ENCODE measurements at places on chromosomes 11 and 22.

DNA sequence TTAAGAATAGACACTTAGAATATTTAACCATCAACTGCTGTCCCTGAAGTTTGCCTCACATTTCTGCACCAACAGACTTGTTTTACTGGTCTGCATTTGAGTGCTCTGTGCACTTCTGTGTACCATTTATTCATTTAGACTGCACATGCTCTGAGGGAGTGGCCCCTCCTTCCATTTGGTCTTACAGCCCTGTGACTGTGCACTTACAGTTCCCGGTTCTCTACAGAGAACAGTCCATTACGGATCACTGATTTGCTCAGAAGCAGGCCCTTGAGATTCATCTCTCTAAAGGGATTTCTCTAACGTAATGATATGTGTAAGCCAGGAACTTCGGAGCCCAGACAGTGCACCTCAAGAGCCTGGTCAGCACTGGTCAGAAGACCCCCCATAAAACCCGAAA lies 247.3 kb upstream of the BLID start:
- no peak for DNase-seq

- no peak for DNase-seq
Measured at GRCh38 chr22:47705350-47705749, 942.9 kb downstream of the TBC1D22A start.

- no peak for DNase-seq
Measured at GRCh38 chr11:77053217-77054015, 13.4 kb upstream of the CAPN5 start.

GRCh38 chr11:8190431-8190830 lies 21.6 kb upstream of the RIC3 start:
- DNase-seq: no peak

GRCh38 chr11:57476757-57477506 lies 16.6 kb downstream of the RTN4RL2 start:
- DNase-seq: no peak

- DNase-seq: peak; percentile 16
Measured at GRCh38 chr11:67572747-67573419, 10.7 kb upstream of the GSTP1 start.

GRCh38 chr11:108221911-108222573 lies 396 bp downstream of the NPAT start:
- DNase-seq: peak; percentile 32

DNA sequence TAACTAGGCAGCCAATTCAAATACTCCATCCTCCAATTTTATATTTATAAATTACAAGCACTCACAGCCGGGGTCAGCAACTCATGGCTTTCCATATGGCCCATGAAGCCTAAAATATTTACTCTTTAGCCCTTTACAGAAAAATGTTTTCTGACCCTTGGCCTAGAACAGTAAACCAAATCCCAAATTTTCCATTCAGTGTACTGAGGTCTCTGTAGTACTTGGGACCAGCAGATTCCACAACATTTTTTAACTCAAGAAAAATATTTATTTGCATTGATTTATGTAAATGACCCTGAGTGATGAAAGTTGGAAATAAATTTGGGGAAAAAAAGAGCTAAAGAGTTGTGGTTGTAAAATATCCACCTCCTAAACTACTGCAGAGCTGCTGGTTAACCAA lies 82.6 kb downstream of the SLC1A2 start:
- DNase-seq: no peak
